ENCODE measurements at places on chromosomes 11 and 22.

- no peak for DNase-seq
Measured at GRCh38 chr11:114174712-114175495, 115.4 kb downstream of the ZBTB16 start.

DNA sequence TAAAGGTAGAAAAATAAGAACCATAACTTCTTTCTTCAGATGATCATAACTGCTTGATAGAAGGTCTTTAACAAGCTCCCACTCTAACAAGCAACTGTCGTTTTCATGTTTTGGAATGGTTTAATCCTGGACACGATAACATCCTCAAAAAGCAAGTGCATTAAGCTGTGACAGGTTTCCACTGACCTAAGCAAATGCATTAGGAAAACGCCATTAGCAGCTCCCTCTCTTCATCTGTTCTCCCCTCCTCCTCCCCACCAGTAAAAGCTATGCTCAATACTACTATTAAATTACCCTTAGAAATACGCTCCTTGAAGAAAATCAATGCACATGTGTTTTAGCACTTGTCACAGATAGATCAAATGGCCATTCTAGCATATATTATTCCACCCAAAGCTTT, 729.4 kb downstream of the OPCML start:
- no peak for DNase-seq

DNA sequence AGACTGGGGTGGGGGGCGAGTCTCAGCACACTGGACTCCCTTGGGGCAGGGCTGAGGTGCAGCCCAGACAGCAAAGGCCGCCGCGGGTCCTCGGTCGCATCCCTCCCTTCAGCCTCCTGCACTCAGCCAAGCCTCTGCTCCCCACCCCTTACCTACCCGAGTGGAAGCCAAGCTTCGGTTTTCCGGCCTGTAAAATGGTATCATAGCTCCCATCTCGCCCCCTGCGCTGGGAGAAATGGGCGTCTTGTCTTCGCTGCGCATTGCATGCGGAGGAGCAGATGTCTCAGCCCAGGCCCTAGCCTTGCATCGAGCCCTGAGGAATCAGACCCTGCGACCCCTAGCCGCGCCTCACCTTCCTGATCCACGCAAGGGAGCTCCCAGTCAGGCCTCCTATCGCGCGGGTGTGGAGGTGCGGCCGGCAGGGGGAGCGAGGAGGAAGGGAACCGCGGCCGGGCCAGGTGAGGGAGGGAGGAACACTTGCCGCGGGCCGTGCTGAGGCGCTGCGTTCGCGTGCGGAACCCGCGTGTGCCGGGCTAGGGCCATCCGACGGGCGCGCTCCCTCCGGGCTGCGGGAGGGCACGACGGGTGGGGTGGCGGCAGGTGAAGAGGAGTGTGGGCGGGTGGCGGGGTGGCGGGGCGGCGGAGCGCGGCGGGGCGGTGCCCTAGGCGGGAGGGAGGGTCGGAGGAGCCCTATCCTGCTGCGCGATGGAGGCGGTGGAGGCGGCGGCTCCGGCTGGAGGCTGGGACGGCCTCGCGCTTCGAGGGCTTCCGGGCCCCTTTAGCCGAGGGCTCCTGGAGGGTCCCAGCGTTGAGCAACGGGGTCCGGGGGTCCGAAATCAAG, 4.1 kb upstream of the TBX1 start:
- DNase-seq: peak; percentile 89

DNA sequence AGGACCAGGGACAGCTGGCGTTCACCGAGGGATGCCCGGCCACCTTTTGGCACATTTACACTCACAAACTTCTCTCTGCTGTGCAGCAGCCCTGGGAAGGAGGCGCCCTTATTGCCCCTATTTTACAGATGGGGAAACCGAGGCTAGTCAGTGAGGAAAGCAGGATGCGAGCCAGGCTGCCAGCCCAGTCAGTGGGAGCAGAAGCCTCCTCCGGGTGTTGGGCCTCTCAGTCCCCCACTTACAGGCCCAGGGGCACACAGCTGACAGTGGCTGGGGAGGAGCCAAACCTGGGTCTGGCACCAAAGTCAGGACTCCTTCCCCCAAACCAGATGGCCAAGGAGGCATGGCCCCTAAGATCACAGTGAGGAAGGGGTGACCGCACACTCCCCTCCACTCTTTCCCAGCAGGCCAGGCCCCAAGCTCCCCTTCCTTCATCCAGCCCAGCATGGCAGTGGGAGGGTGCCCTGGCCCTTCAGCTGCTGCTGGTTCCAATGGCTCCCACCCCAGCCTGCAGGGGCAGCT, 121.4 kb upstream of the ANO1 start:
- DNase-seq: no peak

- no peak for DNase-seq
Measured at GRCh38 chr11:34540870-34541269, 27.3 kb upstream of the ELF5 start.
